ENCODE measurements at places on chromosomes 4 and X.

GRCh38 chr4:147813109-147813773 lies 81.4 kb downstream of the ARHGAP10 start:
- DNase-seq, result no peak

DNA sequence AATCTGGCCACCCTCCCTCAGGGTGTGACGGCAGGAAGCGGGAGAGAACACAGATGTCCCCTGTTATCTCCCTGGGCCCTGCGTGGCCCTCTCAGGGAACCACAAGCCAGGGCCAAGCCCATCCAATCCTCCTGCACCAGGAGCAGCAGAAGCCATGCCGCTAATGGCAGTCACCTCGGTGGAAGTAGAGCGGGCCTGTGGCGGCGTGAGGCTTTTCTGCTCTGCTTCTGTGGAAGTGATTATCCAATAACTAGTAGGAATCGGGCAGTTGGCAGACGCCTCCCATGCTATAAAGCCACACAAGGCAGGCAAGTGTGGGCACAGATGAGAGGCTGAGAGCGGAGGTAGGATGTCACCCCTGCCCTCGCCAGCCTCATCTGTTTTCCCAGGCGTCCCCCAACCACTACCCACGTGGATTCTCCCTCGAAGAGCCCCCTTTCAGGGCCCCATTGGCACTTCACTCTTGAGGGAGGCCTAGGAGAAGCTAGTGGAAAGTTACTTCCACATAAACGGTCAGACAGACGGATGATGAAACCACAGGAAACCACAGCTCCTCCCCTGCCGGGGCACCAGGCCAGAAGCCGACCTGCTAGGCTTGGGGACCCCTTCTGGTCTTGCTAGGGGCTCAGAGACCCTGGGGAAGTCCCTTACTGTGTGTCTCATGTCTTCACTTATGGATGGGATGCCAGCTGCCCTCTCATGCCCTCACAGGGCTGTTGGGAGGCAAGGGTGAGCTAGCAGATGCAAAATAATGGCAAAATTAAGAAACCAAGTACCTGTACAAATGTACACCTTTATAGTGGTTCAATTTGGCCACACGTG lies 18.8 kb upstream of the TMSB4X start:
- no peak for DNase-seq

DNA sequence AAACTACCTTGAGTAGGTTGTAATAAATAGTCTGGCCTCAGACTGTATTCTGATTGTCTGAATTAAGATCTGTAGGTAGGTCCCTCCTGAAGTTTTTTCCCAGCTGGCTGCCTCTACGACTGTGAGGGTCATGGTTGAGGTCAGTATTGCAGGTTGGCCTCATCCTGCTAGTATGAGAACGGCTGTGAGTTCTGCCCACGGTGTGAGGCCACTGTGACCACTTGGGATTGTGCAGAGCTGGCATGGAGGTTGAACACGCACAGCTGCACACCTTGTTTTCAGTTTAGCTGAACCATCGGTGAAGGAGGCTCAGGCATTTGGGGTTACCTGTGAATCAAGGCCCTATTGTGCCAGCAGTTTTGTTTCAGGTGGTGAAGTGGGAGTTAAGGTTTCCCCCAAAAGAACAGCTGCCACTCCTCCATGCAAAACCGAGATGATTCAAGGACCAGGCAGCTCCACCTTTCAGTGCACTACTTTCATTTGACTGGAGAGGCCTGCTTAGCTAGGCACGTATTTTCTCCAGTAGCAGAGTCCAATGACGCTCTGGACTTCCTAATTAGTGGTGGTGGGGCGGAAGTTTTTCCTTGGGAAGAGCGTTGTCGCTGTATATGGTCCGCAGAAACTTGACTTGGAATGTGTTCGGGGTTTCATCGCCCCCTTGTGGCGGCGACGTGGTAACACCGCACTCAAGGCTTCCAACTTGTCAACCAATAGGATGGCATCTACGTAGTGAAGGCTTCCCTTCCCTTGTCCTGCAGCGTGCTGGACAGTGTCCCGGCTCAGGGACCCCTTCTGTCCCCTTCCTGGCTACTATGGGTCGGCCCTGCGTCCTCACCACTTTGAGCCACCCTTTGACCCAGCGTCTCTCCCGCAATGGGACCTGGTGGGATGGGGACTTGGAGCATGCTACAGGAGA lies 13.8 kb downstream of the CMC4 start:
- no peak for DNase-seq

- no peak for DNase-seq
Observed at GRCh38 chr4:181148470-181148869, 1094.7 kb upstream of the TENM3 start.

GRCh38 chr4:147975933-147976928 lies 244.3 kb downstream of the ARHGAP10 start:
- no peak for DNase-seq

DNA sequence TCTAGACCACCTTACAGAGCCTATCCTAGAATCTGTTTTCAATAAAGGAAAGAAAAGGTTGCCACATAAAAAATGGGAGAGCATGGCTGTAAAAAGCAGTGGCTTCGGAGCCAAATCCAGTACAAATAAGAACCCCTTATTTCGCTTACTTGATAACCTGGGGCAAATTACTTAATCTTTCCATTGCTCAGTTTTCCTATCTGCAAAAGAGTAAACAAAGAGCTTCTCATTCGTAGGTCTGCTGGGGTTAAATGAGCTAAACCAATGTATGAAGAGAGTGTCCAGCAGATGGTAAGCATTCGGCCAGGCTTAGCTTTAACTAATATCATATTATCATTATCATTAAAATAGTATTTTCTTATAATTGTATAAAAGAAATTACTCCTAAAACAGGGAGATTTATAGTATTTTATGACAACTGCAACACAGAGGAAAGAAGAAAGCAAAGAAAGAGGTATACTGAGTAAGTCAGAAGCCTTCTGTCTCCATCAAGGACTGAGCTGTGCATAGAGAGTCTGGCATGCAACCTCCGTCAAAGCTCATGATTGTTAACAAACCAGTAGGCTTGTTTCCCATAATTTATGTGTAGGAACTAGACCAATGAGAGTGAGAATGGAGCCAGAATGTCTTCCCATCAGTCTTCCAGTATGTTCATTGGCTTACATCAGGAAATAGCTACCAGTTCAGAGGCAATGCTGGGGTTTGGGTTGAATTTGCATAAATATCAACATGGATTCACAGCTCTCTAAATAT lies 364.9 kb downstream of the UNC5C start:
- DNase-seq, result no peak

- DNase-seq, result no peak
Observed at GRCh38 chrX:13716905-13717304, 17.5 kb downstream of the TRAPPC2 start.

GRCh38 chr4:173214661-173215060 lies 46.0 kb downstream of the GALNT7 start:
- DNase-seq, result no peak

- no peak for DNase-seq
Observed at GRCh38 chr4:186954509-186954908, 230.9 kb upstream of the FAT1 start.

DNA sequence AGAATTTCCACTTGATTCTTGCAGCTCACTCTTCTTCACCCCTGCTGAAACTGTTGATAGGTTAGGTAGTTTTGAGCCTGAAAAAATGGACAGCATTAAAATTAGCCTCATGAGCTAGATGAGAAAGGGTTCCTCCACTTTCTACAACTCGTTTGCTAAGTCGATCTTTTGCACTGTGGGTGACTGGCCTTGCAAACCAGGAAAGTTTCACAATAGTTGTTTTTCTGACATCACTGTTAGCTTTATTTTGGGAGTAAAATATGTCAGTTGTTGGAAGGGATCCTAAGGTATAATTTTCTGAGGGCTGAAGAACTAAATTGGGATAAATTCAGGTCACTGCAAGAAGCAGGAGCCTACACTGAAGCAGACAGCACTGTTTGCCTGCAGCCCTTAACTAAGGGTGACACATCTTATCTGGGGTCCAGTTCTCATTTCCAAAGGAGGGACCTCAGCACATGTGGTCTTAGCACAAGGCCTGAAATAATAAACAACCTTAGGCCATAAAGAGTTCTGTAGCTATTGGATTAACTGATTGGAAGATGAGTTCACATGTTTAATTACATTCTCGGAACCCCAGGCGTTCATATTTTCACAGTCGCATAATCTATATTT lies 29.1 kb downstream of the ANAPC4 start:
- DNase-seq, result no peak

DNA sequence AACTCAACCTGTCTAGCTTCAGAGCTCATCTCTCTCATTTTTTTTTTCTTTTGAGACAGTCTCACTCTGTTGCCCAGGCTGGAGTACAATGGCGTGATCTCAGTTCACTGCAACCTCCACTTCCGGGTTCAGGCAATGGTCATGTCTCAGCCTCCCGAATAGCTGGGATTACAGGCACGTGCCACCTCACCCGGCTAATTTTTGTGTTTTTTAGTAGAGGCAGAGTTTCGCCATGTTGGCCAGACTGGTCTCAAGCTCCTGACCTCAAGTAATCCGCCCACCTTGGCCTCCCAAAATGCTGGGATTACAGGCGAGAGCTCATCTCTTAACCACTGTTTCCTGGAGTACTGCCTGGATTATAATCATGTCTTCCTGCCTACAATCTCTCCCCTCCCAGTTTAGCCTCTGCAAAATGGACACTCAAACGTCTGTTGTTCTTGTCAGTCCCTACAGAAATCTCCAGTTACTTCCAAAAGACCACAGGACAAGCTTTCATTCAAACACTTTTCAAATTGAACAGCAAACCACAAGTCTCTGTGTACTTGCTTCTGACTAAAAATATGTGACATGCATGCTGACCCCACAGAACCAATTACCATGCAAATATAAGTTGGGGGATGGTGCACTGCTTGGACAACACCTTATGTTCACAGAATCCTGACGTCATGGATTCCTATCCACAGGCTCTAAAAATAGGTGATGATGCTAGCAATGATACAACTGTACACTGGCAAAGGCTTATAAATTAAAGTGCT lies 137.2 kb downstream of the SH3KBP1 start:
- DNase-seq, result no peak

- no peak for DNase-seq
Observed at GRCh38 chrX:154540897-154541535, 5.6 kb downstream of the G6PD start.

DNA sequence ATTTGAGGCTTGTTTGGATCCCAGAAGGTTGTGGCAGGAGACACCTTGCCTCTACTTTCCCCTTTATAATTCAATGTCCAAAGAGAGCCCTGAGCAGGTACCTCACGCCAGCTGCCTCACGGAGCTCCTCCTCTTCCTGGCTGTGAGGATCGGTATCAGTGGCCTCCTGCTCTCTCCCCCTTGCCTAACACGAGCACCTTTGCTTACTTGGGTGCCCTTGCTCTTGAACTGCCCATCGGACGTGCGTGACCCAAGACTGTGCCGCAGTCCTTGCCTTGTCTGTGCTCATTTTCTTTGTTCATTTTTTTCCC lies 27.8 kb upstream of the MSANTD1 start:
- no peak for DNase-seq

DNA sequence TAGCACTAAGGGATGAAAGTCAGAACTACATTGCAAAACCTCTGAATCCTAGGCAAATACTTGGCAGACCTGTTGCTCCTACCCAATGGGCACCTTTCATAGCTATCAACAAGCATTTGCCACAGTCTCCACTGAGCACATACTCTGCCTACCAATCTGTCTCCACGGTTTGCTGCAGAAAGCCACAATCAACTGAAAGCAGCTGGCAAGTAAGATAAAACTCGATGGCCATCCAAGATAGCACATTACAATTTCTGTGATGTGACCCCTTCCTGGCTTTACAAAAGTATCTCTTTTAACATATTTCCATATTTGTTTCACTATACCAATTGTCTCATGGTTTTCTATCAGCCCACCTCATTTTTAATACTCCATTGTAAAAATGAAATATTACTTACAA lies 1060.5 kb upstream of the INTU start:
- no peak for DNase-seq

DNA sequence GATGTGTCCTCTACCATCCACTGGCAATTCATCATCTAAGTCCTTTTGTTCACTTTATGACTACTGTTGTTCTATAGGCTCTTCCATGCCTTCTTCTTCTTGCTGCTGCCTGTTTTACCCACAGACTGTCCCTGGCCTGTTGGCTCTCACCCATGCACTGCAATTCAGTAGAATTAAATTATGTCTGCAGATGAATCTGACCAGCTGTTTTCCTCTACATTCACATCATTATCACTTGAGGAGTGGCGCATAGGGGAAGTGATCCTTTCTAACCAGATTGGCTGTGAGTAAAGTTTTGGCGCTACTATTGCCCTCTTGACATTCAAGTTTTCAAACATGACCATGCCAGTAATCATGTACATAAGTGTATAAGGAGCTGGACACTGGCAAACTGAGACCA lies 91.7 kb downstream of the FRMPD4 start:
- DNase-seq, result no peak

- no peak for DNase-seq
Observed at GRCh38 chr4:100569196-100569595, 51.4 kb upstream of the EMCN start.

DNA sequence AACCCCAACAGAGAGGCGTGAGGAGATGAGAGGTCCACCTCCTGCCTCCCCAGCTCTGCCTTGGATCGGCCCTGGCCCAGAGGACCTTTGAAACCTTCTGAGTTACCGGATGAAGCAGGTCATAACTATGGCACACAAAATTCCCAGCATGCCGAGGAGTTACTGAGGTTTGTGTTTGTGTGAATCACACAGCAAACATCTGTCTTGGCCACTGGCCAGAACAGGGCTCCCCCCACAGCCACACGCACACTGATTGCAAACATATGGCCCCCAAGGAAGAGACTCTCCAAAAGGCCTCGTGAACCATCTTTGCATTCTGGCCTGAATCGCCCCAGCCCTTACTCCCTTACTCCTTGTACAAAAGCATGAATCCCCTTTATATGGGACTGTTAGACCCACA lies 18.9 kb downstream of the RPS4X start:
- no peak for DNase-seq

DNA sequence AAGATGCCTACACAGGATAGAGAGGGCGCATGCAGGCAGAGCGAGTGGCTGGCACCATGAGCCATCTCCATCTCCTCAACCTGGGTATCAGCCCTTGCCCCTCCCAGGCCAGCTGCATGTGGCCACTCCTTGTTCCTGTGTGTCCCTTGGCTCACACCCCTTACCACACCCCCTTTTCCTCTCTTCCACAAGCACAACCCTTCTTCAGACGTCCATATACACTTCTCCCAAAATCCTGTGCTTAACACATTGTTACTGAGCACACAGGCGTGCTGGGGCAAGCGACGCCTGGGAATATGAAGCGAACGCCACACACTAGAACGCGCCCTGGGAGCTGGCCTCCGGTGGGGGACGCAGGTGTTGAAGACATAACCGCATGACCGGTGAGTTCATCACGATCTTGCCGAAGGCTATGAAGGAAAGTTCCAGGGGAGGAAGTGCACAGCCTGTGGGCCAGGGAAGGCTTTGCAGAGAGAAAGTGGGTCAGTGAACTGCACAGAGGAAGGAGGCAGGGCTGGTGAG lies 19.1 kb upstream of the KIAA0232 start:
- DNase-seq, result no peak

- DNase-seq, result no peak
Observed at GRCh38 chrX:72621625-72622485, 49.2 kb upstream of the HDAC8 start.

- no peak for DNase-seq
Observed at GRCh38 chrX:17547658-17548057, 172.7 kb downstream of the NHS start.

- DNase-seq, result no peak
Observed at GRCh38 chr4:123093236-123093635, 170.8 kb upstream of the NUDT6 start.
